ENCODE measurements at places on chromosomes 13 and 19. TPM values are rescaled to one million over a fixed set of nuclear protein-coding genes. Genes with fewer than 3 reads are reported as not detected.

PNMA8B gene
- total RNA-seq = not detected

SULT2B1 gene
- 15.6 TPM for total RNA-seq

WDR18 gene
- total RNA-seq = 40.6 TPM

SPINT2 gene
- 379 TPM for total RNA-seq

OR7C1 gene
- not detected for total RNA-seq

ZNF835 gene
- total RNA-seq = not detected

PALM gene
- 17.7 TPM for total RNA-seq

LGALS7B gene
- not detected for total RNA-seq

SMIM44 gene
- total RNA-seq = not detected

MAMSTR gene
- 0.42 TPM for total RNA-seq

ZIM2 gene
- not detected for total RNA-seq

ZC3H13 gene
- total RNA-seq = 19.8 TPM

PCID2 gene
- total RNA-seq = 42.1 TPM

CAMSAP3 gene
- total RNA-seq = 4.6 TPM

CAPN12 gene
- 7.1 TPM for total RNA-seq

IL11 gene
- 115 TPM for total RNA-seq

LRP3 gene
- total RNA-seq = 51.9 TPM

TNFRSF19 gene
- 2.9 TPM for total RNA-seq

PSG1 gene
- 0.39 TPM for total RNA-seq

PLPPR3 gene
- total RNA-seq = 4.1 TPM

CYP2A6 gene
- not detected for total RNA-seq

ALOX5AP gene
- total RNA-seq = 2.8 TPM

TNNI3 gene
- 7.7 TPM for total RNA-seq

GRK1 gene
- total RNA-seq = not detected

WDR88 gene
- not detected for total RNA-seq

PIK3R2 gene
- total RNA-seq = 1.7 TPM

QPCTL gene
- 10.8 TPM for total RNA-seq

ZNF442 gene
- total RNA-seq = not detected

IGFL1 gene
- total RNA-seq = 1.3 TPM

TLE6 gene
- 3.1 TPM for total RNA-seq

CASP14 gene
- total RNA-seq = not detected

C19orf53 gene
- total RNA-seq = 199 TPM

ZSCAN1 gene
- total RNA-seq = not detected

ADM5 gene
- 6.8 TPM for total RNA-seq

Measured in A549 treated with CpdA at 1 μM for 4 hours (cell line).